CD4-positive, alpha-beta T cell treated with Interleukin-17A for 4 hours (primary cell): ENCODE measurements at places on chromosomes 16 and 17.

DNA sequence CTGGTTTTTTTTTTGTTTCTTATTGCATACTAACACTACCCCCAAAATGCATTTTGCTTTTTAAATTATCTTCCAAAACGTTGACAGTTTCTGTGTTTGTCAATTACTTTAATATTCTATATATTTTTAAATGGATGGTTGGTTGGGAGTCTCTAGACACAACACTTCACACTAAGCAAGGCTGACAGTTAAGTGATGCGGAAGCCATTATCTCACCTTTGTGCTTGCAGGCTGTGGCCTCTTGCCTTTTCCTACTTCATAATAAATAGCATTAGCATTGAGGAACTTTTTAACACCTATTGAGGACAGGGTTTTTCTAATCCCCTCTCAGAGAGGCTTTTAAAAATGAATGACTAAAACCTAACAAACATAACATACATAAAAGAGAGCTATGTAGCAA lies 280.8 kb upstream of the TBX2 start:
- DNase-seq: no peak

- DNase-seq: no peak
These were observed 73.0 kb downstream of the ANKRD11 start for GRCh38 chr16:89417352-89417751.

DNA sequence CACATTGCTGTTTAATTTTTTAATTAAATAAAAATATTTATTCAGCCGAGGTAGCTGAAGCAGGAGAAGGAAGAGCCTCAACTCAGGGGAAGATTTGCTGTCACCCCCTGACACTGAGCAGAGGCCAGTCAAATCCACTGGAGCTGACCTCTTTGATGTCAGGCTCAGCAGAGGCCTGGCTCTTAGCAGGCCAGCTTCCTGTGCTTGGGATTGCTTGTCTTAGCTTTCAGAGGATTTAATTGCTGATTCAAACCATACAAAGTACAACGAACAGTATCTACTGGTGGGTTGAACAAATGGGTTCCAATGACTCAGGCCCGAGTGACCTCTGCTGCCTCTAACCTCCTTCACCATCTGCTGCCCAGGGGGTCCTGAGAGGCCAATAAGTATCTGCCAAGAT lies 417.0 kb upstream of the HSBP1 start:
- DNase-seq: no peak

GRCh38 chr16:49278944-49279725 lies 2.5 kb downstream of the CBLN1 start:
- DNase-seq: no peak

- no peak for DNase-seq
These were observed 158.5 kb downstream of the PPM1E start for GRCh38 chr17:58913971-58914769.

- no peak for DNase-seq
These were observed 31.4 kb downstream of the WWP2 start for GRCh38 chr16:69793526-69793925.

DNA sequence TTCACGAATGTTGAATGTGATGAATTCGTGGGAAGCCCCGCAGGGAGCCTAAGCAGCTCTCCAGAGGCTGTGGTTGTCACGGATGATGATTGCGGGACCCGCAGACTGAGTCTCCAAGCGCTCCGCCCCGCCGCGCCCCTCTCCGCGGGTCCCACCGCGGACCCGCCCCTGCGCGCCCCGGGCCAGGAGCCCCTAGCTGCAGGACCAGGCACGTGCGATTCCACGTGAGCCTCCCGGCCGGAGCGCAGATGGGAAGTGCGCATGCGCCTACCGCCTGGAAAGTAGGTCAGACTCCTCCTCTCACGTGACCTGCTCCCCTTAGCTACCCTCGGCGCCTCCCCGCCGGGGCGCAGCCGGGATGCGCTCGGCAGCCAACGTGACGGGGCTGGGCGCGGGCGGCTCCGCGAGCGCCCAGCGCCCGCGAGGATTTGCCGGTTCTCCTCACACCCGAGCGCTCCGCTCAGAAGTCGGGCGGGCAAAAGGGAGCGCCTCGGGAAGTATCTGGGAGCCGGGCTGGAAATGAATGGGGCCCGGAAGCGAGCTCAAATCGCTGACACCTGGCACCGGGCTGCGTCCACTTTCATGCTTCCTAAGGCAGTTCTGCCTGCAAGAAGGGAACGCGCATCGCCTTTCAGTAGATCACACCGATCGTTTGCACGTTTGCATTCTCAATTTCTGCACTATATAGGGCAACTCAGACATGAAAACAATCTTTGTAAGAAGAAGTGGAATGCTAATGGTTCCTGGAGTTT lies 26.4 kb upstream of the HLF start:
- peak; percentile 91 for DNase-seq

GRCh38 chr17:39951924-39952679 lies 10.7 kb upstream of the GSDMA start:
- no peak for DNase-seq

DNA sequence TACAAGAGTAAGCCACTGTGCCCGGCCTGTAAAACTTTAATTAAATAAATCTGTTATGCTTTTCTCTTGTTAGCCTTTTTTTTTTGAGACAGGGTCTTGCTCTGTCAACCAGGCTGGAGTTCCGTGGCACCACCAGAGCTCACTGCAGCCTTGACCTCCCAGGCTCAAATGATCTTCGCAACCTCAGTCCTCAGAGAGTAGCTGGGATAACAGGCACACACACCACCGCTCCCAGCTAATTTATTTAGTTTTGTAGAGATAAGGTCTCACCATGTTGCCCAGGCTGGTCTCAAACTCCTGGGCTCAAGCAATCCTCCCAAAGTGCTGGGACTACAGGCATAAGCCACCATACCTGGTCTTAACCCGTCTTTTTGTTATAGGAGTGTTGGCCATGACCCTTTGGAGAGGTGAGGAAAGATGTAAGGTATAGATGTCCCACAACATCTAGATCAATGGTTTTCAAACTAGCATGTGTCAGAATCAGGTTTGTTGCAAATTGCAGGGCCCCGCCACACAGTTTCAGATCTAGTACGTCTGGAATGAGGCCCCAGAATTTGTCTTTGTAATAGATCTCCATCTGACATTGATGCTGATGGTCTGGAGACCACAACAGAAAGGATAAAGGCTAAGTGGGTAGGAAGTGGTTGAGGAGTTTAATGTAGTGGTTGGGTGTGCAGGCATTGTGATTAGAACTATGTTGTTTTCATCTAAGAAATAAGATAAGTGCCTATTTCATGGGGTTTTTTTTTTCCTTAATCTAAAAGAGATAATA lies 4.3 kb upstream of the GGA2 start:
- DNase-seq: peak; percentile 43

- DNase-seq: no peak
These were observed 16.4 kb downstream of the ATP6V0D1 start for GRCh38 chr16:67464565-67464964.

DNA sequence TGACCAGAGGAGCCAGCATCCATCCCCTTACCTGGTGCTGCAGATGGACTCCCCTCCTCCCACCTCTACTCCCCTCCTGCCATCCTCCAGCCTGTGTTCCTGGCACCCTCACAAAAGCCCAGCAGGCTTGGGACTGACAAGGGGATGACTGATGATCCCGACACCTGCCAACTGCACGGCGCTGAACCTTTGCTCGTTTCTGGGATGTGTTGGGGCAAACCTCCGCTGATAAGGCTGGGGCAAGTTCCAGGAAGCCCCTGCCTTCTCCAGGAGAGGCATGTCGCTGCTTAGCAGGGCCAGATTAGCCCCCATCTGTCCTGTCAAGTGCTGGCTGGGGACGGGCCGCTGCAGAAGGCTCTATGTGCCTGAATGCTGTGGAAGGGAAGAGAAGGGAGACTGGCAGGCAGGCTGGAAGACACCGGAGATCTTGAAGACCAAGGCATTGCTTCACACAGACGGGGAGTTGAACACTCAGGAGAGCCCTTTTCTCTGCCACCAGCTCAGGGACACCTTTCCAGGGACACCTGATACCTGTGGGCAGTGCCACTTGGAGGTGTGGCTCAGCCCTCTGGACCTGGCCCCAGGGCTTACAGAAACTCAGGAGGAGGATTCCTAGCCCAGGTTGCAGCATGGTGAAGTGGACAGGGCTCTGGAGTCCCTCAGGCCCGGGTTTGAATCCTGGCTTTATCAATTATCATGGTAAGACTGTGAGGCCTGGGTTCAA lies 973 bp upstream of the KRT15 start:
- no peak for DNase-seq

DNA sequence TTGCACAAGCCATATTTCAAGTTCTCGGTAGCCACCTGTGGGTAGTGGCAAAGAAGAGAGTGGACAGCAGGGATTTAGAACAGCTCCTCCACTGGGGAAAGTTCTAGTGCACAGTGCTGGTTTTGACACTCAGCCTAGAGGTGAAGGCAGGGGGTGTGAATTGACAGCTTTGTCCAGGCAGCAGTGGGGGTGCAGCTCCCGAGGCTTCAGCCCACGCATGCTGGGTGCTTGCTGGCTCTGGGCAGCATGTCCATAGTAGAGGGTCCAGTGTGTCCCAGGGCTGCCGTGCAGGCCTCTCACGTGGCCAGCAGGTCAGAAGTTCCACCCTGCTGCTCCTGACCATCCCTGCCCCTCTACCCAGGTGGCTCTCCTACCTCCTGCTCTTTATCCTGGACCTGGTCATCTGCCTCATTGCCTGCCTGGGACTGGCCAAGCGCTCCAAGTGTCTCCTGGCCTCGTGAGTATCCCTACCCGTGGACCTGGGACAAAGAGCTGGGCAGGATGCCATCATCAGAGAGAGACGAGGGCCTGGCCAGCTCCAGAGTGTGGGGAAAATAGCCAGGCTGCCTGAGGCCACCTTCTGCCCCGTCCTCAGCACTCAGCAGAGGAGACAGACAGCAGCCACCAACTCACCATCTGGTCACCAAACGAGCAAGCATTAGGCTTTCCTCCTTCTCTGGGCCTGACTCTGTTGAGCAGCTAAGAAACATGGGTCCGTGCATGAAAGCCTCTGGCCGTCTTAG lies 29.8 kb downstream of the TTYH2 start:
- no peak for DNase-seq

- DNase-seq: no peak
These were observed 34.0 kb downstream of the TRARG1 start for GRCh38 chr17:1313270-1314005.

GRCh38 chr17:73325527-73325842 lies 13.7 kb upstream of the CDC42EP4 start:
- DNase-seq: no peak

DNA sequence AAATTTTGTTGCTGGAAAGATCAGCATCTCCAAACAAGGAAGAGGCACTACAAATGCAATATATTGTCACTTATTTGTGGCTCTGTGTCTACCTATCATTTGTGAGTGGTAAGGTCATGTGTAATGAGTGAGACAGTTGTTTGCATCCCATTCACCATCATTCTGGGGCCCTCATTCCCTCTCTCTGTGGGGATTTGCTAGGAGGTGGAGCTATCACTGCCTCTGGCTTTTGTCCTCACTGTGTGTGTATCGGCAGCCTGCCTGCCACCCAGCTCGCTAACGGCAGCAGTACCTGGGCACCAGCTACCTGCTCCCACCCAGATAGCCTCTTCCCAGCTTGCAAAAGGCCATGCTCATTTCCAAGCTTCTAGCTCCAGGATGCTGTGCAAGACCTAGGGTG lies 379.2 kb upstream of the ZFHX3 start:
- DNase-seq: no peak

DNA sequence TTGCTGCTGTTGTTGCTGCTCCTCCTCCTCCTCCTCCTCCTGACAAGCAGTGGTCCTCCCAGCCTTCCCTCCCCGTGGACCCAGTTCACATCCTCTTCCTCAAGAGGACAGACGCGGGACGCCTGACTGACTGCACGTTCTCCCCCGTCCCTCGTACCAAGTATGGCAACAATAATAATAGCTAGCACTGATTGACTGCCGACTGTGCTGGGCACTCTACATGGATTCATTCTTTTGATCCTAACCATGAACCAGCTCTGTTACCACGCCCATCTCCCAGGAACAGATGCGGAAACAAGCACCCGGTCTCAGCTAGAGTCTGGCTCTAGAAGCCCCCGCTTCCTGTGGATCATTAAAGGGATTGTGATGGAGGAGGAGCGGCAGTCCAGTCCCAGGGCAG lies 78.0 kb downstream of the GNAO1 start:
- no peak for DNase-seq

DNA sequence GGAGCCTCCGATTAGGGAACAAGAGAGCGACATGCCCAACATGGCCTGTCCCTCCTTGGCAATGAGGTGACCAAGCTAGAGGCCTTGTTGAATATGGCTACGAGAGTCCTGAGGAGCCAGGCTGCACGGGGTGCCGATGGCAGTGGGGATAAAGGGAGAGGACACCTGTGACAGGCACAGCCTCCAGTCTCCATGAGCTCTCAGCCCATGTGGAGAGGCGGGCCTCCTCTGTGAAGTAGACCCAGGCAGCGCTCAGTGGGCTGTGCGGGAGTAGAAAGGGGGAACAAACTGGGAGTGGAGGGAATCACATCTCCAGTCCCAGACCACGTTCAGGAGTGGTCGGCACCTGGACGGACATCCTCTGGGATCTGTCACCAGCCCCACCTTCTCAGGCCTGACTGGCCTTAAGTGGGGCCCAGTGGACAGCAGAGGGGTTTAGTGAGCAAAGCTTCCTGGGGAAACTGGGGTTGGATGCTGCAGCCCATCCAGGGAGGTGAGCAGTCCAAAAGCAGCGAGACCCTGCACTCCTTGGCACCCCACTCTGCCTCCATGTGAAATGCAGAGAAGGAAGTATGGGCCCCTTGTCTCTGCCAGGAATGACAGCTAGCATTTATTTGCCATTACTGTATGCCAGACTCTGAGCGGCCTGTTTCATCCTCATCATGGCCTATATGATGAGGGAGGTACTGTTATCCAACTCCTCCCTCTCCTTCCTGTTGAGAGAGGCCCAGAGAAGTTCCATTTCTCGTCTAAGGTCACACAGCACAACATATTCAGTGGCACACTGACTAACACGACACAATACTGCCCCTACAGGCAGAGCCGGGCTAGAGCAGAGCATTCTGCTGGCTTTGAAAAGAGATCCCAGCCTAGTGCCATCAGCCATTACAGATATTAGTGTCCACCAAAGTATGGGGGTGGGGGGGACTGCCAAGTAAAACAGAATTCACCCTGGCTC lies 4.5 kb upstream of the TMEM92 start:
- DNase-seq: peak; percentile 59
